ENCODE measurements at places on chromosomes 11 and 22. TPM values are rescaled to one million over a fixed set of nuclear protein-coding genes. Genes with fewer than 3 reads are reported as not detected.

DNA sequence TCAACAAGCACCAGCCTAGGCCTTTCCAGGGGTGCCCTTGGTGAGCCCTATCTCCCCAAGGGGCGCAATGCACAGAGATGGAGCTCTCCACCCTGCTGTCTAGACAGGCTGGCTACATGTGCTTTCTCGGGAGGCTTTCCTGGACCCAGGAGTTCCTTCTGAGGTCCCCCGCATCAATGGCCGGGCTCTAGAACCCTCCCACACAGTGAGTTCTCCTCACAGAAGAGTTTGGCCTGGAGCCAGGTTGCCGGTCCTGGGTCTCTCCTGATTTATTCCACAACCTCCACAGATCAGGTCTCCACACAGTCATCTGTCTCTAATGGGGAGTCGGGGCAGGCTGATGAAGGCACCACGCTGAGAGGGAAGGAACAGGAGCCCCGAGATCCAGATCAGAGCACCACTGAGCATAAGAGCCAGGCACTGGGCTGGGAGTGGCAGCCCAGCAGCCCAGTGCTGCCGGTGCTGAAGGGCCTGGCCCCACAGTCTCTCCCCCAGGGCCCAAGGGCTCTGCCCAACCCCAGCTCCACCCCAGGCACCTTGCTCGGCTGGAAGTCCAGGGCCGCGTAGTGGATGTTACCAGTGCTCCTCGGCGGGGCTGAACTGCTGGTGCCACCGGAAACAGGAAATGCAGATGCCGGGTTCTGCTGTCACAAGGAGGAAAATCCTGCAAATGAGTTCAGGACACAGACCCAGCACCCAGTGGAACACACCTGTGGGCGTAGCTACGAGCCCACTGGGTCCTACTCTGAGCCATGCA lies 44.7 kb downstream of the GAB4 start:
- H3K27ac ChIP-seq: no peak overlapping the region
- no peak overlapping the region for H3K4me3 ChIP-seq
- no peaks in the 10 kb centered on the region for H3K4me1 ChIP-seq
- H3K27me3 ChIP-seq: peaks cover 4% of the 10 kb centered on the region
- DNase-seq: no peak

- DNase-seq: no peak
- no peaks in the 10 kb centered on the region for H3K27me3 ChIP-seq
- no peaks in the 10 kb centered on the region for H3K36me3 ChIP-seq
- H3K4me1 ChIP-seq: peaks cover 11% of the 10 kb centered on the region
Measured at GRCh38 chr22:40235308-40235707, 57.6 kb downstream of the TNRC6B start.

DNA sequence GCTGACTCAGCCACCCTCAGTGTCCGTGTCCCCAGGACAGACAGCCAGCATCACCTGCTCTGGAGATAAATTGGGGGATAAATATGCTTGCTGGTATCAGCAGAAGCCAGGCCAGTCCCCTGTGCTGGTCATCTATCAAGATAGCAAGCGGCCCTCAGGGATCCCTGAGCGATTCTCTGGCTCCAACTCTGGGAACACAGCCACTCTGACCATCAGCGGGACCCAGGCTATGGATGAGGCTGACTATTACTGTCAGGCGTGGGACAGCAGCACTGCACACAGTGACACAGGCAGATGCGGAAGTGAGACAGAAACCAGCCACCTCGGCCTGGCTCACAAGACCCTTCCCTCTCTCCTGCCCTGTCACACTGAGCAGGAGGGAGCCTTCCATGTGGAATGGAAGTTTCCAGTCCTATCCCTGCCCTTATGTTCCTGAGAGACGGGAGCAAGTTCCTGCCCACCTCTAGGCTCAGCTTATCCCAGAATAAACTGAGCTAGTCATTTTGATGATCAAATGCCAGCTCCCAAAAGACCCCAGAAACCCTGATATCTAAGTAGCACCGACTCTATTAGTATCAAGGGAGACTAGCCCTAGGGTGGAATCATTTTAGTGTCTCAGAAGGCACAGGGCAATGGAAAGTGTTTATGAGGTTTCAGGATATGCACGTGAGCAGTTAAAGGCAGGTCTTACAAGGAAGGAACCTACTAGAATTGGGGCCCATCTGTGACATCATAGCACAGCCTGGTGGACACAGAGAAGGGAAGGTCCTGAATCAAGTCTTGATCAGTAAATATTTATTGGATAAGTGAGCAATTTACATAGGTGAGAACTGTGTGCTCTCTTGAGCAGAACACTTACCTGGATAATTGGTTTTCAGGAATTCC lies 6.3 kb upstream of the IGLL5 start:
- no peak for DNase-seq
- no peaks in the 10 kb centered on the region for H3K36me3 ChIP-seq
- no peaks in the 10 kb centered on the region for H3K27me3 ChIP-seq

DNA sequence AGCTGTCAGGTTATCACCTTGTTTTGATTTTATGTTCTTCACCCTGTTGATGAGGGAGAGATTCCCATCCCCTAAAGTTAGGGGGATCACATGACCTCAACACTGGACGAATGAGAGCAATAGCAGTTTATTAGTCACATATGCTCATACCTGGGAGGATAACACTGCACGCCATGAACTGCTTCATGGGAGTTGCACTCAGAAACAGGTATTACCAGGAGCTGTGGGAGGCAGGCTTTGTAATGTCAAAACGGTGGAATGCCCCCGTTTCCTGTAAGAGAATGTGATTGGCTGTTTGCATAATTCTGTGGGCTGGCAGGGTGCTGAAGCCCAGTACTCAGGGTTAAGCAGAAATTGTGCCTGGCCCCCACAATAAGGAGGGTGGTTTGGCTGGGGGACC lies 3.2 kb upstream of the THY1 start:
- no peaks in the 10 kb centered on the region for H3K4me1 ChIP-seq
- H3K27me3 ChIP-seq: peaks cover 24% of the 10 kb centered on the region
- no peak overlapping the region for H3K4me3 ChIP-seq
- DNase-seq: no peak

DNA sequence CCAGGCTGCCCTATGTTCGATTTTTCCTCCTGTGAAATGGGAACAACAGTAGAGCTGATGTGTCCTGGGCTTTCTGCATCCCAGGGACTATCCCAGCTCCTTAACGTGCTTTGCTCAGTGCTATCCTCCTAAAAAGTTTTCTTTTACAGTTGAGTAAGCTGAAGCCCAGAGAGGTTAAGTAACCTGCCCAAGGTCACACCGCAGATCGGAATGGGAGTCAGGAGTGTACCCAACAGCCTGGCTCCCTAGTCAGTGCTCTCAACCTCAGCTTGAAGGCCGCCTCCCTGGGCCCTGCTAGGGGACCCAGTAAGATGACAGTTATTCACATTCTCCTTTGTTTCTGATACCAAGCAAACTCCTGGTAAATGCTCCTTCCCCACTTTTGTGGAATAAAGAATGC lies 45.9 kb downstream of the PARVB start:
- H3K4me3 ChIP-seq: no peak overlapping the region
- no peaks in the 10 kb centered on the region for H3K36me3 ChIP-seq
- no peak overlapping the region for H3K27ac ChIP-seq
- H3K27me3 ChIP-seq: no peaks in the 10 kb centered on the region

DNA sequence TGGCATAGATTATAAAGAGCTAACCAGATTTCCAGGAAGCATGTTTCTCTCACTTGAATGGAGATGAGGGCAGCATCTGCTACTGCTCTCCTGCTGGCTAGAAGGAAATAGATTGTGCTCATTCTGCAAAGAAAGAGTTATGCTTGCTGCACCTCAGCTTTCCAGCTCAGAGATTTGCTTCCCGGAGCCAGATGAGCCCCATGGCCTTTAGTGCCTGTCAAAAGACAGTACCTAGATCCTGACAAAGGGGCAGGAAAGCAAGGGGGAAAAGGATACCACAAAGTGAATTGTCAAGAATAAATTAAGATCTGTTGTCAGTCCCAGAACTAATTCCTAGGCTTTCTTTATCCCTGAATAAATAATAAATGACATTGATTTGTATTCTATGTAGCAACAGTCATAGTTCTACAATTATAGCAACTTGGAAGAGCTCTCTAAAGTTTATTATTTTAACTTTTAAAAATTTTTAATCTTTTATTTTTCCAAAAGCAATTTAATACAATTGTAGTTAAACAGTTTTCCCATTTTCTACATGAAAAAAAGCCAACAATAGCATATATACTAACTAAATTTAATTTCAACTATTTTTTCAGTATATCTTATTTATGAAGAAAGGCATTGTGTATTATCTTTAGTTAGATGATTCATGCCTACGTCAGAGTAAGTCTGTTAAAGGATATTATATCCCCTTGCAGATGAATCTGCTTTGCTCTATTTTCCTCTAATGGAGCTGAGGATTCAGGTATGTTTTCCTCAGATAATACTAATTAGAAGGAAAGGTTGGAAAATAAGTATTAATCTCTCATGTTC lies 306.1 kb upstream of the DDI1 start:
- H3K27me3 ChIP-seq: no peaks in the 10 kb centered on the region
- no peak overlapping the region for H3K4me3 ChIP-seq
- no peak for DNase-seq
- no peaks in the 10 kb centered on the region for H3K36me3 ChIP-seq

DNA sequence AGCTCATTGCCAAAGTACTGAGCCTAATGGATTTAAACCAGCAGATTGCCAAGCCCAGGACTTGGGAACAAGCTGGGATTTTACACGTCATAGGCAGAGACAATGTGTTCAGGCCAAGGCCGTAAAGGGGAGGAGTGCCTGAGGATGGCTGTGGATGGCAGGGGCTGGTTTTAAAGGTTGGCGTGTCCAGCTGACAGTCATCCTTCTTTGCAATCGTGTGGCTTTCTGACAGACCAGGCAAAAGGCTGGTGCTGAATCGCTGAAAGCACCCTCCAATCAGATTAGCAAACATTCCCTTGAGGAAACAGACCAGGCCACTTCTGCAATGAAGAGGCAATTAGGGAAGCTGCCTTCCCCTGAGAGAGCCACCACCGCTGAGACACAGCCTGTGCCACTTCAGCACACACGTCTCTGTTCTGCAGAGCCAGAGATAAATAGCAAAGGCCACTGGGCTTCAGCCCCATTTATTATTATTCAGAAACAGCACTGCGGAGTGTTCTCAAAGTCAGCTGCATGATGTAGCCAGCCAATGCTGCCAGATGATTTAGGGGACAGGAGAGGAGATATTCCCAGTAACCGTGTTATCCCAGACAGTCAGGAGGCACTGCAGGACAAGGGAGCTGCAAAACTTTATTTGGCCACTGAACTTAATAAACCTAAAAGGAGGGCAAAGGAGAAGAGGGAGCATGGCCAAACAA lies 54.2 kb upstream of the CSNK2A3 start:
- no peak overlapping the region for H3K4me3 ChIP-seq
- no peaks in the 10 kb centered on the region for H3K36me3 ChIP-seq
- no peaks in the 10 kb centered on the region for H3K4me1 ChIP-seq
- no peak for DNase-seq

The CCDC83 gene
- total RNA-seq: not detected

The LAYN gene
- total RNA-seq: 2.1 TPM

The EHBP1L1 gene
- total RNA-seq: 68.8 TPM
